ENCODE measurements at places on chromosomes 2 and 18. TPM values are rescaled to one million over a fixed set of nuclear protein-coding genes. Genes with fewer than 3 reads are reported as not detected.

DNA sequence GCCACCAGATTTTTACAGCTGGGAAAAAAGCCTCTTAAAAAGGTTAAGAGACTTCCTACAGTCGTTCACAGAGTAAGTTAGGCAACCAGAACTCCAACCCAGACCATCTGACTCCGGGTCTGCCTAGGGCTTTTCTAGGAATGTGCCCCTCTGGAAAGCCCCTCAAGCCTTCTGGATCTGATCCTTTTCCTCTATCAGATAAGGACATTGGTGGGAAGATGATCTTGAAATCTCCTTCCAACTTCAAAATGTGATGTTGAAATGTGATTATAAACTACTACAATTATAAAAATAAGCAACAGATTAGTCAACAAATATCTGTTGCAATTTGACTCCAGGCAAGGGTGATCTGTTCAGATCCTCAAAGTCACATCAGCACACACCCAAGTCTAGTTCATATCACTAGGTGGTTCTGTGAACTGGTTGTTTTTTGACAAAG lies 270.4 kb downstream of the ARHGAP15 start:
- no peak overlapping the region for H3K4me3 ChIP-seq
- no peak overlapping the region for H3K27ac ChIP-seq
- peaks cover 23% of the 10 kb centered on the region for H3K36me3 ChIP-seq
- H3K4me1 ChIP-seq: peaks cover 20% of the 10 kb centered on the region

DNA sequence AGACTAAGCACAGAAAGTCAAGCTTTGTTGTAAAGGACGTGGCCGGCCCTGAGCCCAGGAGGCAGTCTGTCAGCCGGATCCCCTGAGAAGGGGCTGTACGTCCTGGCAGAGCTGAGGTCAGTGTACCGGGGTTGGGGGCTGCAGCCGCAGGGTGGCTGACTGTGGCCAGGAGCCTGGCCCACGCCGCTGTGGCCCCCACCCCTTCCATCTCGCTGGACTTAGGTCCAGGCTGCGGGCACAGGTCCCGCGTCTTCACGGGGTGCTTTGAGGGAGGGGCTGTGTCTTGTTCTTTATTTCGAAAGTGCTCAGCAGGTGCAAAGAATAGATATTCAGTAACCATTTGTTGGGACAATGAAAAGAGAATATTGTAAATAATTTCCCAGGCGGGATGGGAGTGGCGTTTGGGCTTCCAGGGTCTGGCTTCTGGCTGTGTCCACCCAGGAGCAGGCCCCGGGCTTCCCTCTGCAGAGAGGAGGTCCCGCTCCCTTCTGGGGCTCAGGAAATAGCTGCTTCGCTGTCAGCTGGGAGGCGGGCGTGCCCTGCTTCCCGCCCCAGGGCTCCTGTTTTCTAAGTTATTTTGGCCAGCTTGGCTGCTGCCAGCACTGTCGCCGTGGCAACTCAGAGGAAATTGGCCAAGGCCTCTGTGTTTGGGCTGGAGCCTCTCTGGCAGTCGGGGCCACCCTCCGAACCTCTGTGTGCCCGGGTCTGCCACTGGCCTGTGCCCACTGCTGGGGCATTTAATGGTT lies 7.4 kb downstream of the NFATC1 start:
- H3K27me3 ChIP-seq: no peaks in the 10 kb centered on the region
- H3K27ac ChIP-seq: peak overlapping the region; percentile 93
- H3K4me1 ChIP-seq: peaks cover 65% of the 10 kb centered on the region
- peak overlapping the region; percentile 80 for H3K4me3 ChIP-seq
- H3K36me3 ChIP-seq: peaks cover 43% of the 10 kb centered on the region

Gene STAT4
- total RNA-seq: 122 TPM

DNA sequence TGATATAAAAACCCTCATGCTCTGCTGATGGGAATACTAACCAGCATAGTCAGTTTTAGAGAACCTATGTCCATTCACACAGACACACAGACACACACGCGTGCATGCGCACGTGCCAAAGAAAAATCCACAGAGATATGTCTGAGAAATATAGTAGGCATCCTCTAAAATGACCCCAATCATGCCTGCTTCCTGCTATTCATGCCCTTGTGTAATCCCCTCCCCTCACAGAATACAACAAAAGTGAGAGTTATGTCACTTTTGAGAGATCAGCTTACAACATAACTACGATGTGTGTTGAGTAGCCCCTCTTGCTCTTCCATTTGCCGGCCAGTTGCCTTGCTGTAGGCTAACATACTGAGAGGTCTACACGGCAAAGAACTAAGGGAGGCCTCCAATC lies 121.3 kb downstream of the DYM start:
- no peak overlapping the region for H3K4me3 ChIP-seq
- DNase-seq: no peak
- no peaks in the 10 kb centered on the region for H3K27me3 ChIP-seq
- no peaks in the 10 kb centered on the region for H3K4me1 ChIP-seq
- H3K36me3 ChIP-seq: peaks cover 10% of the 10 kb centered on the region

DNA sequence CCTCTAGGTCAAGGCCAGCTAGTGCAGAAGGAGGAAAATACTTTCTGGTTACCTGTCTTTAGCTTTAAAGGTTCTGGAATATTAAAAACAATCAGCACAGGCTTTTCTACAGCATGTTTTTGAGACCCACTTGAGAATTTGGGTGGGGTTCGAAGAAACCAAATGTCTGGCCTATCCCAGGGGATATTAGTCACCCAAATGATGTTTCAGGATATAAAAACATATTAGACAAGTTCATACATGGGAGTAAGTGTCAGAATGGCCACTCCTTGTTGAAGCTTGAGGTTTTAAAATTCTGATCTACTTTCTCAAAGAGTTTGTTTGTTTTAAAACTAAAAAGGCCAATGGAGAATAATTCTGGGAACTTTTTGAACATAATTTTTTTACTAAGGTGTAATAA lies 158.6 kb upstream of the DLX2 start:
- H3K27me3 ChIP-seq: peaks cover 14% of the 10 kb centered on the region
- DNase-seq: no peak
- H3K4me3 ChIP-seq: no peak overlapping the region
- no peak overlapping the region for H3K27ac ChIP-seq

DNA sequence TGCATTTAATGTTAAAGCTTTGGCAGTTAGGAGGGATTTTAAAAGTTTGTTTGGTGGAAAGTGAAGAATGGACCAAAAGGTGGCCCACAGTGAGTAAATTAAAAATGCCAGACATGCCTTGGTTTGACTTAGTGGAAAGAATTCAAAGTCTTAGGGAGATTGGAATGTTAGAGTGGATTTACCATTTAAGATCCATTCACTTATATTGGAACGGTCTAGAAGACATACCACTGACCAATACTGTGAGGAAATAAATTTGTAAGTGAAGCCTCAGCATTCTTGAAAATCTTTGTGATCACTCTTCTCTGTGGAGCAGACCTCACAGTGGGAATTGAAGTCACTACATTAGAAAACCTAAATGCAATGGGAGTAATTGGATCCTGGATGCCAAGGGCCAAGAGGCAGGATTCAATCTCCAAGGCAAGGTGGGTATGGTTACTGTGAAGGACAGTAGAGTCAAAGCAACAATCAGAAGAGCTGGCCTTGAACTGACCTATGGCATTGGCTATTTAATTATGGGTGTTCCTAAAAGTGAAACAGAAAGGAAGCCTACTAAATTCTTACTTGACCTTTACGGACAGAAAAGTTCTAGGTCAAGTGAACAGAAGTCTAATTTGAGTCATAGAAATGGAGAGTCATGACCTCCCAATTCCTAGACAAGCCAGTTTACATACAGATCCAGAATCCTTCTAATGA lies 40.2 kb upstream of the VRK2 start:
- H3K27me3 ChIP-seq: no peaks in the 10 kb centered on the region
- DNase-seq: no peak
- no peak overlapping the region for H3K27ac ChIP-seq
- H3K36me3 ChIP-seq: no peaks in the 10 kb centered on the region
- H3K4me1 ChIP-seq: peaks cover 2% of the 10 kb centered on the region

- no peaks in the 10 kb centered on the region for H3K36me3 ChIP-seq
- no peak overlapping the region for H3K27ac ChIP-seq
- no peak for DNase-seq
- H3K4me1 ChIP-seq: peaks cover 11% of the 10 kb centered on the region
Observed at GRCh38 chr2:160213511-160213910, 13.4 kb upstream of the ITGB6 start.

Gene ENOSF1
- 65.3 TPM for total RNA-seq

DNA sequence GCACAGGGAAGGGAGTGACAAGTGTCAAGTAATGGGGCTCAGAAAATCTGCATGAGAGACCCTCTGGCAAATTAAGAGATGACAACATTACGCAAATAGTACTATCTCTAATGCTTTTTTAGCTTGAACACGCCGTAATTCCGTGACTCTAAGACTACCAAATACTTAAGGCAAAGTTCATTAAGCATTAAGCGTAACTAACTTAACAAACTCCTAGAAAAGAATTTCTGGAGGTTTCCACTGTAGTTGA lies 1.2 kb downstream of the APOB start:
- no peak overlapping the region for H3K4me3 ChIP-seq
- H3K36me3 ChIP-seq: no peaks in the 10 kb centered on the region
- no peak overlapping the region for H3K27ac ChIP-seq
- DNase-seq: no peak

Gene FBXO15
- 1.1 TPM for total RNA-seq

Measured in activated CD4-positive, alpha-beta memory T cell treated with anti-CD3 and anti-CD28 coated beads, Interleukin-2, amount 10 ng/mL, durations not matched to agents 7 days and 5 days (primary cell).